ENCODE measurements at places on chromosomes 1 and 21. TPM values are rescaled to one million over a fixed set of nuclear protein-coding genes. Genes with fewer than 3 reads are reported as not detected.

LPAR3 gene
- not detected for total RNA-seq

TEX38 gene
- not detected for total RNA-seq

PLA2G4A gene
- 0.94 TPM for total RNA-seq

PARS2 gene
- 2.8 TPM for total RNA-seq

NAXE gene
- total RNA-seq: 40.1 TPM

OR6N1 gene
- not detected for total RNA-seq
